GM23338 (cell line): ENCODE measurements at places on chromosomes 12 and 14. TPM values are rescaled to one million over a fixed set of nuclear protein-coding genes. Genes with fewer than 3 reads are reported as not detected.

The RPGRIP1 gene
- 0.93 and 1.6 TPM in 2 replicates for total RNA-seq

The GLIPR1L2 gene
- total RNA-seq: not detected in 2 replicates

The ATF7IP gene
- total RNA-seq: 107 and 118 TPM in 2 replicates

The NGB gene
- 0.27 and 1.0 TPM in 2 replicates for total RNA-seq

The TNS2 gene
- total RNA-seq: 5.7 and 6.9 TPM in 2 replicates

The SERPINA3 gene
- not detected in 2 replicates for total RNA-seq

The TTC6 gene
- not detected in 2 replicates for total RNA-seq

The ABCD2 gene
- 0.04 TPM in 1 of 2 replicates, not detected in the other for total RNA-seq

The ALX1 gene
- total RNA-seq: 0.49 and 1.2 TPM in 2 replicates

The CYP46A1 gene
- total RNA-seq: 0.47 and 0.59 TPM in 2 replicates
